ENCODE measurements at places on chromosomes 2 and 18.

DNA sequence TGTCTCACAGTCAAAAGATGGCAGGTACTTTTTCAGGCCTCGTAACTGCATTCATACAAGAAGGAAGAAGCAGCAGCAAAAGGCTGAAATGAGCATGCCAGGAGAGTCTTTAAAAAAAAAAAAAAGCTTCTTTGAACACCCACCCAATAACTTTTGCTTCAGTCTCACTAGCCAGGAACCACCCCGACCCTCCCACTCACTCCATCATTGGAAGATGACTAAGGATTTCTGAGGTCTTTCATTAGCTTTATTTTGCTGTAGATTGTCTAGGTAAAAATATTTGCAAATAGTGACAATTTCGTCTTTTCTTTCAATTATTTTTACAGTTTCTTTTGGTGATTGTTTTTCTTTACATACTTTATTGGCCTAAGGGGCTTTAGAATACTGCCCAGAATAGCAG, 37.9 kb downstream of the RBBP8 start:
- no peak for DNase-seq

DNA sequence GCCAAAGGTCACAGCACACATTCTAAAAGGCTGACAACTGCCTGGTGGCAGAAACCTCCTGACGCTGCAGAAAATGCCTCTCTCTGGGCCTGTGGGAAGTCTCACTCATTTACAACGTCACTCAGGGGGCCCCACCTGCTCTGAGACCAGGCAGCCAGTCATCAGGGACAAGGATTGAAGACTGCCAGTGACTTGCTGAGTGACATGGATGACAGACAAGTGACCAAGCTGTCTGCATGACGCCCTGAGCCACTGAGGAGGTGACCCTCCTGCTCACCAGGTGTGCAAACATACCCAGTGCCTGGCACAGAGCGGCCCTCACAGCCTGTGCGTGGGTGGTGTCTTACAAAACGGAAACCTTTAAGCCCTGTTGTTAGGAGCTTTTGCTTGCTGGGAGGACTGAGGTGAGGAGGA, 392.4 kb downstream of the TNS1 start:
- no peak for DNase-seq

GRCh38 chr2:175914846-175915245, 87.2 kb downstream of the LNPK start:
- DNase-seq: no peak

- no peak for DNase-seq
These were observed 23.9 kb upstream of the ALLC start for GRCh38 chr2:3633982-3634595.

DNA sequence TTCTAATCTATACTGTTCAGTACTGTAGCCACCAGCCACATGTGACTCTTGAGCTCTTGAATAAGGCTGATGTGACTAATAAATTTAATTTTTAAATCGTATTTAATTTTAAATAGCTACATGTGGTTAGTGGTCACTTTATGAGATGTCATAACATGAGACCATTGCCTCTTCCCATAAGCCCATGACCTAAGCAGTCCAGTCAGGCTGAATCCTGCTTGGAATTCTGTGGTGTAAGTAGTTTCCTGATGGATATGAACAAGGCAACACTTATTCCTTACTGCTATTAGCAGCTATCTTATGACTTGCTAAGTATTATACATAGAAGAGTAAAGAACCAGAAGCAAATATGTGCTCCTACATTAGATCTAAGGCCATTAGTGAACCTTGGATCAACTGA, 150.0 kb downstream of the DIS3L2 start:
- DNase-seq: no peak

GRCh38 chr2:122007126-122007525, 251.7 kb downstream of the TSN start:
- DNase-seq: no peak

- no peak for DNase-seq
These were observed 276.5 kb upstream of the FN1 start for GRCh38 chr2:215712219-215712868.

DNA sequence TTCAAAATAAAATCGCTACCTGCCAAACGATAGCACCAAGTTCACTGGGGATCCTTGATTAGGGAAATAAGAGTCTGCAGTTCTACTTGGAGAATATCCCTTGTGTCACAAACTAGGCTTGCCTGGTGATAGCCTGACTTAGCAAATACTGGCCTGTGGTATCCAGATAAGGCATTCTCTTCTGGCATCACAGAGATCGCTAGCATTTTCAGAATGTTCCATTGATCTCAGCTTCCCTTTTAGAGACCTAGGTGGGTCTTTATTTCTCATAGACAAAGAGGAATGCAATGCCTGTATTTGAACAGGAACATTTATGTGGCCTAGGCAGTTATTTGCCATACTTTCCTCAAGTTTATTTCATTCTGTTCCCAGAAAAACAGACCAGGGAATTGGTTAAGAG, 349.1 kb downstream of the STK39 start:
- no peak for DNase-seq

DNA sequence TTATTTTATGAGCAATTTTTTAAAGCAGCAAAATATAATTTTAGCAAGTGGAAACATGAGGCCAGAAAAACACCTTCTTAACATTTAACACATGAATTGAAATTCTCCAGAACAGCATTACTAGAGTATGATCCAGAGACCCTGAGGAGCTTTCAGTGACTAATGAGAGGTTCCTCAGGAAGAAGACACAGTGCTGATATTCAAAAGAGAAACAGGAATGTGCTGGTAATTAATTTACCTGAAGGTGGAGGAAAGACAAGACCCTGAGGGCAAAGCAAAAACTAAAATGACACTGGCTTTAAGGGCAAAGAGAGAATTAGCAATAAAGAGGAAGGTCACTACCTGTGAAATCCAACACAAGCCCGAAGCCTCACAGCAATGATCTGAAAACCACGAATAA, 97.0 kb downstream of the CDH2 start:
- no peak for DNase-seq

DNA sequence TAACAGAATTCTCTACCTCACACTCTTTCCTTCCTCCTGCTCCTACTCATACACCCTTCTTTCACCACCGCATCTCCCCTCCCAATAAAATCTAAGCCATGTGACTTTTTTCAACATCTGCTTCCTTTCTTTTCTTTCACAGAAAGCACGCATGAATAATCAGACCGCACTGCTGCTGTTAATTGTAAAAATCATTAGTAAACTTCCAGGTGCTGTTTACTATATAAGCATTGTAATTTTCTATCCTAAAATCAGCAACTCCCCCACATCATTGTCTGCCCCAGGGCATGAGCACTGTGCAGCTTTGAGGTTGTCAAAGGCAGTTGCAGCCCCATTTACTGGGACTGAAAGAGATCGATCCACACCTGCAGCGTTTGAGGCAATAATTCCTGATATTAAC, 782.6 kb upstream of the ID2 start:
- no peak for DNase-seq

DNA sequence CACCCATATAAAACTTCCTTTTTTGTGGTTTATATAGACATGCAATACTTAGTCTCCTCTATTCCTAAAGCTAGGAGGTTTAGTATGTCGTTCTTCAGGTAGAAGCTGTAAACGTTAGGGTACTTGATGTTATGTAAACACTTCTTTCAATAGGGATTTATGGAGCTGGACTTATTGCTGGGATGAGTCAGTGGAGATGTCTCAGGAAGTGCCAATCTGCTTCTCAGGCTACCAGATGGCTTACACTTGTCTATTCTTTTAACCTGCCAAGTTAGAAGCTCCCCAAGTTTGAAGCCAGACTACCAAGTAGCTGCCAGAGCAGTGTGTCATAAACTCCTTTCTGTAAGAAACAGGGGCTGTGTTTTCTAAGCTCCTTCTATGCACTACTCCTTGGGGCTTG, 756.5 kb upstream of the LRRTM1 start:
- no peak for DNase-seq

DNA sequence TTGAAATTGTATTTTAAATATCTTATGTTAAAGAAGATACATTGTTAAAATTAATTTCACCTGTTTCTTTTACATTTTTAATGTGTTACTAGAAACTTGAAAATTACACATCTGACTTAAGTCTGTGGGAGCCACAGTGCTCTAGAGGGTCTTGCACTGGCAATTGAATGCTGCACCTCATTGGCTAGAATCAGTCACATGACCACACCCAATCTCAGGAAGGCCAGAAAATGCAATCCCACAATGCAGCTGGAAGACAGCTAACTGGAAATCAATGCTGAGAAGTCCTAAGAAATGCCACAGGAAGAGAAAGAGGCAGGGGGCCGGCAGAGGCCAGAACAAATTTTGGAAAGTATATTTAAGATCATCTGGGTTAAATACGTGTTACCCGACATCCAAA, 189.2 kb upstream of the POU3F3 start:
- DNase-seq: no peak

- DNase-seq: no peak
These were observed 2.6 kb upstream of the PPM1B start for GRCh38 chr2:44166096-44166495.

- no peak for DNase-seq
These were observed 48.1 kb downstream of the LHCGR start for GRCh38 chr2:48707466-48707865.

- DNase-seq: no peak
These were observed 15.0 kb downstream of the KCNJ13 start for GRCh38 chr2:232761301-232761907.

DNA sequence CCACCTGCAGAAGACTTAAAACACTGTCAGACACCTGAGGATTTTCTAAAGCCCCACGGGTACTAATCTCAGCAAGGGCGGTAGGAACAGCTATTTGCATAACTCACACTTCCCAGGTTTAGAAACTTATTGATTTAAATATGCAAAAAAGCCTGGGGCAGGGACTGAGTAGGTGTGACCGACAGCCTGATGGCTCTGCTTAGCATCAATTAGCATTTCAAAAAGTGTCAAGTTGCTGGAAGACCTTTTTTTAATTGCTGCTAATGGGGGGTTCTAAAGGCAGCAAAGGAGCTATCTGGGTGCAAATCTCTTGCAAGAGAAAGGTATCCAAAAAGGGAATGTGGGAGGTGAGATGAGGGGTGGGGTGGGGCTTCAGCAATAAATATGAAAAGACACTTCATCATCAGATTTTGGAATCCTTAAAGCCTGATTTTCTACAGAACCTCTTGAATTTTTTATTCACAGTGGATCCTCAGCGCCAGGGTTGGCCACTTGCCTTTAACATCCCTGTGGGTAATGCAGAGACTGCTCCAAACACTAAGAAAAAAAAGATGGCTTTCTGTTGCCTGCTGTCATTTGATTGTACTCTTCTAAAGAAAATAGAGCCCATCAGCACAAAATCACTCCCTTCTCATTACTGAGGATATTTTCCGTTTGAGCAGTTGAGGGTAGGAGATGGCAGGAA, 121.1 kb upstream of the RMP24 start:
- DNase-seq: no peak

- DNase-seq: no peak
These were observed 130.2 kb upstream of the ID2 start for GRCh38 chr2:8551622-8552074.

- no peak for DNase-seq
These were observed 470.8 kb downstream of the ZEB2 start for GRCh38 chr2:144049137-144049536.

DNA sequence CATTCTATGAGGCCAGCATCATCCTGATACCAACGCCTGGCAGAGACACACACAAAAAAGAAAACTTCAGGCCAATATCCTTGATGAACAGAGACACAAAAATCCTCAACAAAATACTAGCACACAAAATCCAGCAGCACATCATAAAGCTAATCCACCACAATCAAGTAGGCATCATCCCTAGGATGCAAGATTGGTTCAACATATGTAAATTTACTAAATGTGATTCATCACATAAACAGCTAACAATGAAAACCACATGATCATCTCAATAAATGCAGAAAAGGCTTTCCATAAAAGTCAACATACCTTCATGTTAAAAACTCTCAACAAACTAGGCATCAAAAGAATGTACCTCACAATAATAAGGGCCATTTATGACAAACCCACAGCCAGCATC, 65.3 kb downstream of the WDPCP start:
- DNase-seq: no peak

- DNase-seq: no peak
These were observed 38.1 kb downstream of the SNED1 start for GRCh38 chr2:241036397-241036963.

DNA sequence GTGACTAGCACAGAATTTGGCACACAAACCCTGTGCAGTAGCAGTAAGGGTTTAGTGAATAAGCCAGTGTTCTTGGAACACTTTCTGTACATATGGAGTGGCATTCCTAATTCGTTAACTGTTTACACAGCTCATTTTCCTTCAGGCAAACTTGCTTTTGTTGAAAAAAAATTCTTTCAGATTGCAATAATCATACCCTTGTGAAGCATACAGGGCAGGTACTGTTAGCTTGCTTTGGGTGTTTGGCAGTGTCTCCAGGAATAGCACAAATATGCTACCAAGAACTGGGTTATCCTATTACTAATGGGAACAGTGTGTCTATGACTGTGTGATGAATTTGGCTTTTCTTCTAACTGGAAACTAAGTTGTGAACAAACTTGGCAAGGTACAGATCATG, 33.4 kb downstream of the UGP2 start:
- no peak for DNase-seq

- no peak for DNase-seq
These were observed 65.8 kb downstream of the KCTD1 start for GRCh38 chr18:26482569-26482968.

- no peak for DNase-seq
These were observed 578.3 kb upstream of the TMEFF2 start for GRCh38 chr2:192773044-192773443.

- no peak for DNase-seq
These were observed 61.2 kb downstream of the PIGN start for GRCh38 chr18:62125702-62126101.

DNA sequence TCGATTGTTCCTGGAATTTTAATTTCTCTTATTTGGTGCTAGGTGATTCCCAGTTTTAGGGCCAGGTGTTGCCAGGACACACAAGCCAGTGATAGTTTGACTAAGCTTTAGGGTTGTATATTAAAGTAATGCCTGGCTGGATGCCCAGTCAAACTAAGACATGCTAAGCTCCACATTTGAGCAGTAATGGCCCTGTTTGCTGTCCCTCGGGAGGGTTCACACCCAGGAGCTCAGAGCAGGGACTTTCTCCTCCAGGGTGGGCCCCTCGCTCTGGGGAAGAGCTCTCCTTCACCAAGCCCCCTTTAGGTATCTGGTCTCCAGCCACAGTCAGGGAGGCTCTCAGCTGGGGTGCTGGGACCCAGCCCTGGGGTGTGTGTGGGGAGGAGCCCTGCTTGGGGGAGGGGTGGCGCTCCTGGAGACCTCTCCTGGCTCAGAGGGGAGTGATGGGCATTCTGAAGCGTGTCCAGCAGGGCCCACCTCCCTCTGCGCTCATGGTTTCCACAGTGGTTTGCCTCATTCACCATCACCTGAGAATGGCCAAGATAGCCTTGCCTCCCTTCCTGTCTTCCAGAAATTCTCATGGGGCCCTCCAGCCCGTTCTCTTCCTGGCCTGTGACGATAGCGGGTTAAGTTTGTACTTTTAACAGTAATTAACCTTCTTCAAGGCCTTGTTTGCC, 31.7 kb downstream of the INPP4A start:
- DNase-seq: no peak

DNA sequence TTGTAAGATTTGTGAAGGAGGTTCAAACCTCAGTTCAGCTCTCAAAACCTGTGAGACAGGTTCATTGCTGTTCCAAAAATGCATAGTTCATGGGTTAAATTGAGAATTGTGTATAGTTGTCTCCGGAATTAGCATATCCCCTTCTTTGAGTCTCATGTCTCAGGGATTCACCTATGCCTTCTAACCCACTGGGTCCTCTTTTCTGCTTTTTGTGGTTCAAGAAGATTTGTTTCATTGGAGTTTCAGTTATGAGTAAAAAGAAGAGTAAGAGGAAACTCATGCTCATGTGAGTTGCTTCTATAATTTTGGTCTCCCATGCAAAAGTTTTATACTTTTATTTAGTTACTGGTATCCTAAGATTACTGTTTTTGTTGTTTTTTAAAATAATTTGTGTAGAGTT, 1219.8 kb upstream of the ZEB2 start:
- DNase-seq: no peak

- no peak for DNase-seq
These were observed 1024.1 kb upstream of the KLHL29 start for GRCh38 chr2:22360735-22361374.

All from fibroblast of skin of left quadriceps (primary cell).